ENCODE measurements at places on chromosomes 4 and X.
A peak's percentile ranks its signal among the peaks of the same experiment; 100 is the strongest.

DNA sequence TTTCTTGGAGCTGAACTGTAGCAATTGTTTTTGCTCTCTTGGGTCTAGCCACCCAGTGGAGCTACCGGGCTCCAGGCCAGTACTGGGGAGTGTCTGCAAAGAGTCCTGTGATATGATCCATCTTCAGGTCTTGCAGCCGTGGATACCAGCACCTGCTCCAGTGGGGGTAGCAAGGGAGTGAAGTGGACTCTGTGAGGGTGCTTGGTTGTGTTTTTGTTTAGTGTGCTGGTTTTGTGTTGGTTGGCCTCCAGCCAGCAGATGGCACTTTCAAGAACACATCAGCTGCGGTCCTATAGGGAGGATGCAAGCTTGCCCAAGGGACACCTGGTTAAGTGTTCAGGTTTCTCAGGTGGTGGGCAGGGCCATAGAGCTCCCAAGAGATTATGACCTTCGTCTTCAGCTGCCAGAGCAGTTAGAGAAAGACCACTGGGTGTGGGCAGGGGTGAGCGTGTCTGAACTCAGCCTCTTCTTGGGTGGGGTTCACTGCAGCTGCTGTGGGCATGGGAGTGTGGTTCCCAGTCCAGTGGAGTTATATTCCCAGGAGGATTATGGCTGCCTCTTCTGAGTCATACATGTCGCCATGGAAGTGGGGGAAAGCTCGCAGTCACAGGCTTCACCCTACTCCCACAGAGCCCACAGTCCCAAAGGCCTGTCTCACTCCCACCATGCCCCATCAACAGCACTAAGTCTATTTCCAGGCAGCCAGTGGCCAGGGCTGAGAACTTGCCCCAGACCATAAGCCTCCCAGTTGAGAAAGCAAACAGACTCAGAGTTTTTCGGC, 811.6 kb downstream of the GLUD2 start:
- no peak for DNase-seq

GRCh38 chr4:151584101-151584500, 175.1 kb downstream of the FHIP1A start:
- DNase-seq: no peak

DNA sequence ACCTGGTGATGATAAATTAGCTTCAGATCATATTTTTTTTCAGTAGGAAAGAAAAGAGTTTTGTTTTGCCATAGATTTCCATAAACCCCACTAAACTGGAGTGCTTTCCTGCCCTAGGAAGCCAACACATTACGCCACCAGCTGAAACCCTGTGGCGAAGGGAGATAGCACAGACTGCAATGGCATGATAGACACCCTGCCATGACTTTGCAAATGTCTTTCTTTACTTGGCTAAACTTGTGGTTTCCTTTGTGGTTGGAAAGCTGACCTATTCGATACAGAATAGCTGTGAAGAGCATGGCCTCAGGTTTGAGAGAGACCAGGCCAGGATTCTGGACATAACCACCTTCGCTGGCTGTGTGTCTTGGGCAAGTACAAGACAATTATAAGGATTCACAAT, 19.1 kb downstream of the MFAP3L start:
- DNase-seq: no peak

DNA sequence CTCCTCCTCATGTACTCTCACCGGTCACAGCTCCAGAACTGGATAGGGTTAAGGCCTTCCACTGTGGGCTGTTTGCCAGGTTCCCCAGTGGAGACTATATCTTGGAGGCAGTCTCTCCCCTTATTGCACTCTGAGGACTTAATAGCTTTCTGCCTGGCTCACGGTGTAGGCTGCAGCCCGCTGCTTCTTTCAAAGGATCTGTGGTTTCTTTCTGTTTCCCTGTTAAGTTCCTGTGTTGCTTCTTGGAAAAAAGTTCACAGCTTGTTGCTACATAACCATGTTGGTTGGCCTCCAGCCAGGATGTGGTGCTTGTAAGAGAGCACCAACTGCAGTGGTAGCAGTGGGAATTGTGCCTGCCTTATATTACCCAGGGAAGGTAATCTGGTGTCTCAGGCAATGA, 24.9 kb upstream of the ZDHHC15 start:
- DNase-seq: no peak

GRCh38 chr4:184513802-184514120, 39.4 kb upstream of the IRF2 start:
- DNase-seq: no peak

DNA sequence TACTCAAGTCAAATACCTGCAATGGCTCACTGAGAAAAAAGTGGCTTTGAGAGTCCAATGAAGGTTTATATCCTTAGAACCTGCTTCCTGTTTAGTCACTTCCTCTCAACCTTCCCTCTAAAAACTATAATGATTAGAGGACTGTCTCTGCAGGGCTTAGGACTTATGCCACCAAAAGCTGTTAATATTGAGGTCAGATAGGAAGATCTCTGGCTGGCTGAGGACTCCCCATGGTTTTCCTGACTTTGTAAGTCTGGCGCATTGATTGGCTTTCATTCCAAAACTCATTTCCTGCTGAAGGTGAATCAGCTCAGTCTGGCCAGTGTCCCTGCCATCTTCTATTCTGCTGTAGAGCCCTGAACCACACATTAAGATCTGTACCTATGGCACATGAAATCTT, 140.9 kb upstream of the ANK2 start:
- no peak for DNase-seq

DNA sequence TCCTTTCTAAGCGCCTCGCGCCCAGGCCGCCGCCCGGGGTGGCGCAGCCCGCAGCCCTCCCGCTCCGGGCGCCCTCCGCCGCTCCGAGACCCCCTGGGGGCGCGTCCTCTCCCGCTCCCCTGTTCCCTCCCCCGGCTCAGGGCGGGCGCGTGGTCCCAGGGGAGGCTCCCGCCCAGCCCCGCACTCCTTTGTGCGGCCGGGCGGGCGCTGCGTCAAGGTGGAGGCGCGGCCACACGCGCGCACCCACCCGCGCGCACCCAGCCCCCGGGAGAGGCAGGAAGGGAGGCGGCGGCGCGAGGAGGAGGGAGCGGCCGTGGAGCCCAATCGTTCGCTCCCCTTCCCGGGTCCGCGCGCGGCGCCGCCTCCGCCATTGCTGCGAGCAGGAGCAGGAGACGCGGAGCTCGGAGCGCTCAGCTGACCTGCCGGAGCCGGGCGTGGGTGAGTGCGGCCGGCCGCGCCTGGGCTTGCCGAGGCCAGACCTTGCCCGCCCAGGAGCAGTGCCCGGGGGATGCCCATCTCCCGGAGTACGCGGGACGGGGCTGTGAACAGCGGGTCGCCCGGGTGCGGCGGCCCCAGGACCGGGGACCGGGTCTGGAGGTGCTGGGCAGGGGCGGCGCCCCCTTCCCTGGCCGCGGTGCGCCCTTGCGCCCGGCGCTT, at the start of gene NSG1:
Gene NSG1 (plus strand): TSS at position 367 of the 657 bp plus-strand sequence. CDS start 528 bp downstream, outside the sequence.
- peak; percentile 43 for DNase-seq

GRCh38 chr4:26005764-26006163, 91.7 kb downstream of the SMIM20 start:
- no peak for DNase-seq

- no peak for DNase-seq
Observed at GRCh38 chr4:41535911-41536371, 2.0 kb upstream of the LIMCH1 start.

GRCh38 chrX:48665991-48666390, 17.6 kb upstream of the WAS start:
- no peak for DNase-seq

DNA sequence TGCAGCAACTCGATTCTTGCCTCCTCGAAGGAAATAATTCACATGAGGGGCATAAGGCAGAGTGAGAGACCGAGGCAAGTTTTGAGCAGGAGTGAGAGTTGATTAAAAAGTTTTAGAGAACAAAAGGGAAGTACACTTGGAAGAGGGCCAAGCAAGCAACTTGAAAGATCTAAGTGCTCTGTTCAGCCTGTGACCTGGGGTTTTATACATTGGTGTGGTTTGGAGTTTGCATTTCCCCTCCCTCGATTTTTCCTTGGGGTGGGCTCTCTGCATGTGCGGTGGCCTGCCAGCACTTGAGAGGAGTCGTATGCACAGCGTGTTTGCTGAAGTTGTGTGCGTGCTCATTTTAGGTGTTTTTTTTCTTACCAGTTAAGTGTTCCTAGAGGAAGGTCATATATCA, 356.4 kb downstream of the KLHL4 start:
- no peak for DNase-seq

GRCh38 chrX:44908153-44908552, 35.2 kb downstream of the KDM6A start:
- DNase-seq: no peak

DNA sequence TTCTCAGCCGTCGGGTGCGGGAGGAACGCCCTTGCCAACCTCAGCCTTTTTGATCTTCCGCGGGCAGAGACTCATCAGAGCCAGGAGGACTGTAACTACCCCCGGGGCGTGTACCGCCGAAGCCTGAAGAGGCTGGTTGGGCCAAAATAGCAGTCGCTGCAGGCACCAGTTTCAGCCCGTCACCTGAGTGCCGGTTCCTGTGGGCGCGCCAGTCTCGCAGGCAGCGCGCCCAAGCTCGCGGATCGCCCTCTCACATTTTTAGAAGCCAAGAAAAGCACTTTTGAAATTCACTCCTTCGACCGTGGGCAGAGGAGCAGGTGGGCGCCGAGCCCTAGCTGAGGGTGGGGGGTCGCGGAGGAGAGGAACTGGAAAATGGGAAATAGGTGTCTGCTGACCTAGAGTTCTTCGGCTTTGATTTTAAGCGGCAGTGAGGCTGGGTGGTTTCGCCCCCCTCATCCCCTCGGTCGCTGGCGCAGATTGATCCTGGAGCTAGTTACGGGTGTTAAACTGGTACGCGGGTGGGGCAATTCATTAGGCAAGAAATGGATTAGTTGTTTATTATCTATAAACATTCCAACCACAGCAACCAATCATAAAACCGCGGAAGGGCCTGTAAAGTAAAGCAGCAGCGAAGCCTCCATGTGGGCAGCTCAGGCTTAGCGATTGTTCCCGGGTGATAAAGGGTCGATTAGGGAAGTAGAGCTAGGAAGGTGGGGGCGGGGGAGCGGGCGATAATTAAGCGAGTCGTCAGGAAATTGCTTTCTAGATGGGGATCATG, 69.2 kb downstream of the FBXO8 start:
- no peak for DNase-seq

DNA sequence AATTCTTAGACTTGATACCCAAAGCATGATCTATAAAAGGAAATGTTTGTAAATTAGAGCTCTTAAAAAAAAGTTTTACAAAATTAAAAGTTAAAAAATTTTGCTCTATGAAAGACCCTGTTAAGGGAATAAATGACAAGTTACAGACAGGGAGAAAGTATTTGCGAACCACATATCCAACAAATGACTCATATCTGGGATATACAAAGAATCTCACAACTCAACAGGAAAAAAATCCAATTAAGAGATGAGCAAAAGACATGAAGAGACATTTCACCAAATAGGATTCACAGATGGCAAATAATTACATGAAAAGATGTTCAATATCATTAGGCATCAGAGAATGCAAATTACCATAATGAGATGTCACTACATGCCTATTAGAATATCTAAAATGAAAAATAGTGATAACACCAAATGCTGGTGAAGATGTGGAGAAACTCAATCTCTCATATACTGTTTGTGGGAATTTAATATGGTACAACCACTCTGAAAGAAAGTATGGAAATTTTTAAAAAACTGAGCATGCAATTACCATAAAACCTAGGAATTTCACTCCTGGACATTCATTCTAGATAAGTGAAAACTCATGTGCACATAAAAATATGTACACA, 100.8 kb upstream of the EOLA2 start:
- no peak for DNase-seq

DNA sequence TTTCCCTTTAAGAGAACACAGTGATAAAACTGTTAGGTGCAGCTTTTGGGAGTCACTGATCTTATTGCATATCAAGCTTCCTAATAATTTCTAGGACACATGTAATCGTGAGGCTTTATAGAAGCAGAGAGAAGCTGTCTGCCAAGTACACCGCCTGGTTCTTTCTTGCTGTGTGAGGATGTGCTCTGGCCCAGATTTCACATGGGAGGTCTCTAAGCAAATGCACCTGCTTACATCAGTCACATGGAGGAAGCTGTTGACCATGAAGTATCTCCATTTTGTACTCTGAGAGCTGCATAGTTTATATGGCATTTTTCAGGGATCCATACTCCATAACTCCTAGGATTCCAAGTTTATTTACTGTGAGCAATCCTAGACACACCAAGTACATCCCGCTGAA, 37.1 kb downstream of the RGS12 start:
- DNase-seq: no peak

GRCh38 chr4:16006771-16007446, 43.9 kb upstream of the FGFBP2 start:
- DNase-seq: no peak

DNA sequence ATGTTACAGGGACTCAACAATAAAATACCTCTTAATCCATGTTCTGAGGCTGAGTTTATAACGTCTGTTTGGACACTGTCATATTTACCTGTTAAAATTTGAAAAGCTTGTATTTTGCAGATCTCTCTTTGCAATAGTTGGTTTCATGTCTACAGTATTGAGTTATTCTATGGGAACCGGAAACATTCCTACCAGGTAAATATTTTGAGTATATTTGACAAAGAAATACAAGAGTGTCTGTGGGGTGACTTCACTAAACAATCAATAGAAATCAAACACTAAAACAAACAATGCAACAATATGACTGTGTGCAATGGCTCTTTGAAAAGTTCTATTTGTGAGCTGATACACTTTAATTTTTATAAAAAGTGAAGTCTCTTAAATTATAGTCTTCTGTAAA, 47.7 kb upstream of the CXCL8 start:
- no peak for DNase-seq

- no peak for DNase-seq
Observed at GRCh38 chr4:83180431-83180968, 66.0 kb upstream of the PLAC8 start.
